ENCODE measurements at places on chromosomes 7 and 10. TPM values are rescaled to one million over a fixed set of nuclear protein-coding genes. Genes with fewer than 3 reads are reported as not detected.

NME8 gene
- total RNA-seq: not detected

BAIAP2L1 gene
- 26.6 TPM for total RNA-seq

TRIM50 gene
- not detected for total RNA-seq

CDK14 gene
- total RNA-seq: 28.7 TPM

TAS2R5 gene
- total RNA-seq: 0.58 TPM

MSS51 gene
- total RNA-seq: 0.19 TPM

PRRT4 gene
- not detected for total RNA-seq

PIK3CG gene
- 0.58 TPM for total RNA-seq

SPAG6 gene
- total RNA-seq: not detected
